Cerebellar nuclear complex (tissue), 1 donor: ENCODE measurements at places on chromosomes 1 and 21.

GRCh38 chr1:168150283-168150682 is 13.6 kb upstream of the GPR161 start:
- DNase-seq, result no peak

GRCh38 chr1:204438628-204439027 is 27.0 kb upstream of the PPP1R15B start:
- DNase-seq, result no peak

- DNase-seq, result no peak
Observed at GRCh38 chr1:202126426-202126825, 3.7 kb downstream of the GPR37L1 start.

GRCh38 chr1:9394010-9394409 is 101.3 kb downstream of the SPSB1 start:
- DNase-seq, result no peak

DNA sequence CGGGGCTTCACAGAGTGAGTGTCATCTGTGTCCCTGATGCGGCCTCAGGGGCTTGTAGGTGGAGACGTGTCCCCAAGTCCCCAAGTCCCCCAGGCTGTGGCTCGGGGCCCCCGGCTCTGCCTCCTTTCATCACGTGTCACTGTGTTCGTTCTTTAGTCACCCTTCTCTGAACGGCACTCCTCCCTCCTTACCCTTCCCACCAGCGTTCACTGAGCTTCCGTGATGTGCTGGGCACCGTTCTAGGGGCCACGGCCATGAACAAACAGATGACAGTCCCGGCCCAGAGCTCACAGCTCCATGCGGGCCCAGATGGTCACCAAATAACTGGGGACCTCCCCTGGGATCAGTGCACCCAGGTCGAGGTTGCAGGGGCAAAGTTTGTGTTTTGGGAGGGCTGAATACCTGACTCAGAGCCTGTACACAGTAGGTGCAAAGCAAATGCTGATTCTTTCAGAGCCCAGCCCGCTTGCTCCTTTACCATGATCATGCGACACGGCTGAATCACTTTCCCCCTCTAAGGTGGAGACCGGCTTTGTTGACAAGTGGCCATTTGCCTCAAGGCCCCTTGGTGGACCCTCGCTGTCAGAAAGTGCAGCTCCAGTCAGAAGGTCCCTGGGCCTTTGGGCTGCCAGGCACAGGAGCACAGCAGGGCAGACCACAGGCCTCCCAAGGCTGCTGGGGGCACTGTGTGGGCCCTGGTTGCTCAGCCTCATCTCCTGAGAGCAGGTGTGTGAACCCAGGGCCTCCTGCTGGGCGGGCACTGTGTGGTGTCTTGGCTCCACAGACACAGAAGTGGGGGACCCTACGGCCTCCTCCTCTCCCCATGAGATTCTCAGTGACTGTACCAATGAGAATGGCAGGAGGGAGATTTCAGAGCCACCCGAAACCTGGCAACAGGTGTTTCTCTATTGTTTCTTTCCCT is 592.5 kb downstream of the PTPRU start:
- DNase-seq, result no peak
